Kidney (tissue), 22 donors: ENCODE measurements at places on chromosomes 11 and 22.

- H3K4me3 ChIP-seq = no peak overlapping the region
- no peaks in the 10 kb centered on the region for H3K27me3 ChIP-seq
- H3K36me3 ChIP-seq = no peaks in the 10 kb centered on the region
- no peaks in the 10 kb centered on the region for H3K4me1 ChIP-seq
These were observed 2.1 kb upstream of the OR52D1 start for GRCh38 chr11:5486421-5486820.

GRCh38 chr22:35629406-35630216 lies 12.5 kb upstream of the MB start:
- no peaks in the 10 kb centered on the region for H3K4me1 ChIP-seq
- no peak overlapping the region for H3K4me3 ChIP-seq

DNA sequence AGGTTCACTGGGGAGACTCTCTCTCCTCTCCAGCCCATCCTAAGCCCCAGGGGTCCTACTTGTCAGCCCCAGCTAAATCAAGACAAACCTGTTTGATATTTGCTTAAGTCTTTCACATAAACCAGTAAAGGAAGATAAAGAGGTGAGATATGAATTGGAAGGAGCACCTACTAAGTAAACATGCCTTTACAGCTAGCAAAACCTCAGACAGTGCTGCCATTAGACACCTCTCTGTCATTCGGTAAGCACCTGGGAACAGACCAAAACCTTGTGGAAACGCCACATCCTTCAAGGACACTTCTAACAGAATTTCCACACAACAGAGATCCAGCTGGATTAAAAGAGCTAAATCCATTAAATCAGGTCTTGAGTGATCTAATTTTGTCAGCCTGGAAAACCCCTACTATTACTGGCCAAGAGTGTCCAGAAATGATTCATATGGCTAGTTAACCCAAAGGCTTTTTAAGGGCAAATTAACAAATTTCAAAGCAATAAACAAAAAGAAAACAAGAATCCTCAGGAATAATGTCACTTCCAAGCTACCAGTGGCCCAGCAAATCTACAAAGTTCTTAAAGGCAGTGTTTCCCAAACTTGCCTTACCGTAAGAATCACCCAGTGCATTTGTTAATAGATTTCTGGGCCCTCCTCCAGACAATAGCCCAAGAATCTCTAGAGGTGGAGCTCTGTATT lies 2.4 kb downstream of the VPS37C start:
- peaks cover 23% of the 10 kb centered on the region for H3K4me1 ChIP-seq
- no peak overlapping the region for H3K27ac ChIP-seq

DNA sequence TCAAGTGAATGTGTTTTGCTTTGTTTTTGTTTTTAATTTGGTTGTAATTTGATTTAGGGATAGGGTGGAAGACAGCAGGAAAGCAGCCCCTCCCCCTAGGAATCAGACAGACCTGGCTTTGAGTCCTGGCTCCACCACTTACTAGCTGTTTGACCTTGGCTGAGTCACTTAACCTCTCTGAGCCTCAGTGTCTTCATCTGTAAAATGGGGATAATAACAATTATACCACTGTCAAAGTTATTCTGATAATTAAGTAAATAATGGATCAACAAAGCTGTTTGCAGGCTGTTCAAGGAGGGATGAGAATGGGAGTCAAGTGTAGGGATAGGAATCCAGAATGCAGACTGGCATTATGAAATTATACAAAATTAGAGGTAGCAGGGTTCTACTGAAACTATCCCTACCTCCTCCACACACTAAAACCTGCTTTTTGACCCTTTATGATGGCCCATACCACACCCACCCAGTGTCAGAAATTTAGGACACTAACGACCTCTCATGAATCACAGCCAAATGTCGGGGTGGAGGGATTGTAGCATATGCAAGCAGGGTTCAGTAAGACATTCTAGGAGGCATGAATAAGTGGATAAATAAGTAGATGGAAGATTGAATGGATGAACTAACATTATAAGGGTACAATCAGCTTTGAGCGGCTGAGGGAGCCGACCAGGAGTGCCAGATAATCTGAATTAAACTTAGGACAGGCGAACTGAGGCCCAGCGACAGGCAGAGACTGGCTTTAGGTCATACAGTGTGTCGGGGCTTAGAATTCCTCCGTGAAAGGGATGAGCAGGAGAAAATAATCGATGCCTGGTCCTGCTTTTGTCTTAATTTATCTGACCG lies 974 bp downstream of the ANAPC15 start:
- no peak for DNase-seq
- no peaks in the 10 kb centered on the region for H3K27me3 ChIP-seq
- H3K36me3 ChIP-seq = no peaks in the 10 kb centered on the region
- H3K4me1 ChIP-seq = peaks cover 5% of the 10 kb centered on the region
- H3K27ac ChIP-seq = peak overlapping the region; percentile 94

GRCh38 chr11:34345991-34346480 lies 11.8 kb downstream of the ABTB2 start:
- no peaks in the 10 kb centered on the region for H3K27me3 ChIP-seq
- DNase-seq = no peak
- H3K4me1 ChIP-seq = peaks cover 32% of the 10 kb centered on the region
- peak overlapping the region; percentile 32 for H3K27ac ChIP-seq
- H3K36me3 ChIP-seq = no peaks in the 10 kb centered on the region
- no peak overlapping the region for H3K4me3 ChIP-seq

DNA sequence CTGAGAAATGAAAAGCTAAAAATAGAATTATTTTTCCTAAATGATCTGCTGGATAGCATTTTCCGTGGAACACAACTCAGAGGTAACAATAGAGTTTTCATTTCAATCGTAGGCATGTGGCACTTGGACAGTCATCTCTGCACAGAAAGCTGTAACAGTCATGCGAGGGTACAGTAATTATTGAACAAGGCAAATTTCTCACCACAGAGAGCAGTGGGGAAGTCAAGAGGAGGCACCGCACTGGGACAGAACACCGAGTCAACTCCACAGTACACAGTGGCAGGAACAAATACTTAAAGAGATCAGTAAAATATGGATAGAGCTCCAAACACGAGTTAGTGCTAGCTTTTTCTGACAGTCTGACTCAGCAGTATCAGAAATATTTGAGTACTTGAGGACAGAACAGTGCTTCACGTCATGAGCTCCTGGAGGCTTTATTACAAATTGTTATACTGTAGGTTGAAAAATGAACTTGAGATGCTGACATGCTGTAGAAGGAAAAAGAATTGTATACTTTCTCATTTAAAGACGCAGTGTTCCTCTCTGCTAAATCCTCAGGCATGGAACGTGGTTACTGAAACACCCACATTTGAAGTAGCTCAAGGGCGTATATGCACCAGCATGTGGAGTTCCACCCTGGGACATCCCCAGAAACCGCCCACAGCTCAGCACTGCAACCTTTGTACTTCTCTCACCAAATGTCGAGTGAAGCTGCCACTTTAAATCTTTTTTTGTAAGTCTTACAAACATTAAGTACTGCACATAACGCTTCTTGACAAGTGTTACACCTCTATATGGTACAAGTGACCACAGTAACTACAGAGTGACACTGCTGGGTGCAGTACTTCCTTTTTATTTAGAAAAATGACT lies 27.4 kb upstream of the YPEL1 start:
- no peak for DNase-seq
- H3K27ac ChIP-seq = no peak overlapping the region
- H3K4me3 ChIP-seq = no peak overlapping the region
- no peaks in the 10 kb centered on the region for H3K27me3 ChIP-seq

DNA sequence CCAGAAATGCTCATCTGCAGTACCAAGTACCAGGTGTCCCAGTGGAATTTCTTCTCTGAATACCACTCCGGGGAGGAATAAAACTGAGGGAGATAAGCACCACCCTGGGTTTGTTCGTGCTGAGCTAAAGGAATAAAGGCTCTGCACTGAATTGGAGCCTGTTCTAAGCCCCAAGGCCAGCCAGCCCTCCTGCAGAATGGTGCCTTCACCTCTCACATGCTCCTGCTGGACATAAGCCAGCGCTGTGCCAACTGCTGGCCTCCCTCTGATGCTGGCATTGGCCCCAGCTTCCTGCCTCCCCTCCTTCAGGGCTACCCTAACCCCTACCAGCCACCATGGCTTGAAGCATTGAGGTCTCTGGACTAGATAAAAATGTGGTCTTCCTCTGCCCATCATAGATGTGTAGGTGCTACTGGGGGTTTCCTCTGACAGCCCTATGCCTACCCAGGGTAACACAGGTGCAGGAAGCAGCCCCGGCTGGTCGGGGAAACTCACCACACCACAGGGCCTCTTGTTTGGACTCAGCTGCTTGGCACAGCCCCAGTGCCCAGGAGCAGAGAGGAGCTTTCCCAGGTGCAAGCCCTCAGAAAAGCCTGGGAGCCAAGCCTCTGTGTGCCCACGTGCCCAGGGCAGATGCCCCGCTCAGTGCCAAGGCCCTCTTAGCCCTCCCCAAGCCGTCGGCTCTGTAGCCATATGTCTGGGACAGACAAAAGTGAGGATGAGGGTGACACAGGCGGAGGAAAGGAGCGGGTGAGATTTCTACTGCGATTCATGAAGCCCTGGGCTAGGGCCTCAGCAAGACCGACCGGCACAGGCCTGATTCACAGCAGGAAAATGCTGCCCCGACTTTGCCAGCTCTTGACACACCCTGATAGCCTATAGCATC lies 34.1 kb upstream of the JAM3 start:
- no peak overlapping the region for H3K27ac ChIP-seq
- no peaks in the 10 kb centered on the region for H3K27me3 ChIP-seq
- no peak overlapping the region for H3K4me3 ChIP-seq
- H3K36me3 ChIP-seq = no peaks in the 10 kb centered on the region
- peaks cover 5% of the 10 kb centered on the region for H3K4me1 ChIP-seq

DNA sequence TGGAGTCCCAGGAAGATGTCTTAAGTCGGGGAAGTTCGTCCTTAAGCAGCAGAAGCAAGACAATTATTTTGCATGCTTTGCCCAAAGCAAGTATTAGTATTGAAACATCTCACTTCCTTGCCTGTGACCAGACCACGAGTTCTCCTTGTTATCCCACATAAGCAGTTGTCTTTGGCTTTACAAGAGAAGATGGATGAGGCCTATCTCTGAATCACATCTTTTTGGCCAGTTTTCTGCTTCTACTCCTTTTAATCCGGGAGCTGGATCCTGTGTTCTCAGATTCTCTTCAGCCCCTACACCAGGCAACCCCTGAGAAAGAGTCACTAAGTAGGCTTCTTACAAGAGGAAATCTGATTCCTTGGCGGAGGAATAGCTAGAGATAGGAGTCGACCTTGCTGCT lies 2.1 kb downstream of the SYT9 start:
- H3K4me3 ChIP-seq = no peak overlapping the region
- no peak overlapping the region for H3K27ac ChIP-seq
- H3K27me3 ChIP-seq = peaks cover 7% of the 10 kb centered on the region
- no peaks in the 10 kb centered on the region for H3K36me3 ChIP-seq
- no peak for DNase-seq

DNA sequence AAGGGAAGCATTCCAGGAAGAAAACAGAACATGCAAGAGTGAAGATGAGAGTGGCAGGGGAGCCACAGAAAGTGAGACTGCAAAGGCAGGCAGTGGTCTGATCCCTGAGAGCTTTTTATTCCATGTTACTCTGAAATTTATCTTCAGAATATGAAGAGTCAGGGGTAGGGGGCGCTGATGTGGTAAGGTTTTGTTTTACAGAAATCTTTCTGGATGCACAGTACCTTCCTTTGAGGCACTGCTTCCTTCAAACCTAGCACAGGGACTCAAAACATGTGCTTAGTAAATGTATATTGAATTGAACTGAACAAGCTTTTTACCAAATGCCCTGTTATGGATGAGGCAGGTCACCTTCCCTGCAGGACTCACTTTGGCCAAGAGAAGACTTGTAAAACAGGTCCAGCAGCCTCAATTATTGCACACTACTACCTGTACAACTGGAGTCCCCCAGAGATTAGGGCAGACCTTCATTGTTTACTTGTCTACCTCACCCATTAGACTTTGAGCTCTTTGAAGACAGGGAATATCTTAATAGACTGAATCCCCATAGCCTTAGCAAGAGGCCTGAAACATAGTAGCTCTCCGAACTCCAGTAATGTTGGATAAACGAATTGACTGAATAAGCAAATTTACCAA lies 2.2 kb downstream of the PAK1 start:
- H3K4me1 ChIP-seq = peaks cover 7% of the 10 kb centered on the region
- H3K4me3 ChIP-seq = no peak overlapping the region
- no peak for DNase-seq
- H3K27ac ChIP-seq = peak overlapping the region; percentile 8
- H3K36me3 ChIP-seq = no peaks in the 10 kb centered on the region

DNA sequence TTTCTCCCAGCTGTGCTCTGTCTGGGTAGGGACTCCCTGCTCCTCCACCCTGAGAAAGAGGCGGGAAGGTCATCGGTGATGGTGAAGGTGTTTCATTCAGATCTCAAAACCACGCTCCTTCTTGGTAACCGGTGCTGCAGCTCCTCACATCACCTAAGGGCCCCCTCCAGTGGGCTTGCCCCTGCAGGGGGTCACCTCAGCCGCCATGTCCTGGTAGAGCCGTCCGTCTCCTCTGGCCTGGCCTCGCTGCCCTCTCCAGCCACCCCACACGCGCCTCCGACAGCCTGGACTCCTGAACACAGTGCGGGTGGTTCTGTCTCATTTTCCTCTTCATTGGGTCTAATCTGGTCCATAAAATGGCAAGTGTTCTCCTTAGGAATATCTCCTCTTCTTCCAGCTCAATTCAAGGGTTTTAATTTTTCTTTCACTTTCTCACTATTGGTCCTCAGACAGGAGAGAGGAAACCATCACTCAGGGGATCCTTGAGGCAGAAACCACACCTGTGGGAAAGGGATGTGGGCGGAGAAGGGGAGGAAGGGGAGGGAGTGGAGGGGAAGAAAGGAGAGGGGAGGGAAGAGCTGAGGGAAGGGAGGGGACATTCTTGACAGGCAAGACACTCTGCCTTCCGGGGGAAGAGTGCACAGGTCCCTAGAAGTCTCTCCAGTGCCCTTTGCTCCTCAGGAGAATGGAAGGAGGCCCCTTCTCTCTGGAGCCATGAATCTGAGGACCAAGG lies 1338.4 kb downstream of the TBC1D22A start:
- no peaks in the 10 kb centered on the region for H3K36me3 ChIP-seq
- H3K4me1 ChIP-seq = no peaks in the 10 kb centered on the region
- H3K27ac ChIP-seq = no peak overlapping the region
- no peak overlapping the region for H3K4me3 ChIP-seq
- no peaks in the 10 kb centered on the region for H3K27me3 ChIP-seq
- DNase-seq = peak; percentile 29

GRCh38 chr11:15783619-15784018 lies 572.7 kb downstream of the SOX6 start:
- H3K27me3 ChIP-seq = no peaks in the 10 kb centered on the region
- no peak overlapping the region for H3K4me3 ChIP-seq
- H3K4me1 ChIP-seq = no peaks in the 10 kb centered on the region
- no peak for DNase-seq

- H3K27ac ChIP-seq = no peak overlapping the region
- no peak for DNase-seq
- H3K4me3 ChIP-seq = no peak overlapping the region
- no peaks in the 10 kb centered on the region for H3K27me3 ChIP-seq
- no peaks in the 10 kb centered on the region for H3K36me3 ChIP-seq
These were observed 1767.2 kb upstream of the RAG2 start for GRCh38 chr11:38365274-38365673.
